GF-D8 (cell line): ENCODE measurements at places on chromosomes 3 and 15.

DNA sequence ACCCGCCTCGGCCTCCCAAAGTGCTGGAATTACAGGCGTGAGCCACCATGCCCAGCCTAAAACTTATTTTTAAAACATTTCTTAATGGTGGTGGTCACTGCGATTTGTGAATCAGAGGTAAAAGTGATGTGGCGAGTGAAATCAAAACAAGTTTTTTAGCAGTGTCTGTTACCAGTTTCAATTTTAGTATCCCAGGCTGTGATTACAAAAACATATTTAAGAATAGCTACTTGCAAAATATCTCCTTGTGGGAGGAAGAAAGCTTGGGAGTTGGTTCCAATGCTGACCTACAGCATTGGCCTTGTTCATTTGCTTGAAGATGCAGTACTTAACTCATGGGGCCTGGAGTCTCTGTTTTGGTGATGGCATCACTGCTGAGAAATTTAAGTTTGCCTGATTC, 4.5 kb downstream of the RAB7A start:
- DNase-seq, result no peak

DNA sequence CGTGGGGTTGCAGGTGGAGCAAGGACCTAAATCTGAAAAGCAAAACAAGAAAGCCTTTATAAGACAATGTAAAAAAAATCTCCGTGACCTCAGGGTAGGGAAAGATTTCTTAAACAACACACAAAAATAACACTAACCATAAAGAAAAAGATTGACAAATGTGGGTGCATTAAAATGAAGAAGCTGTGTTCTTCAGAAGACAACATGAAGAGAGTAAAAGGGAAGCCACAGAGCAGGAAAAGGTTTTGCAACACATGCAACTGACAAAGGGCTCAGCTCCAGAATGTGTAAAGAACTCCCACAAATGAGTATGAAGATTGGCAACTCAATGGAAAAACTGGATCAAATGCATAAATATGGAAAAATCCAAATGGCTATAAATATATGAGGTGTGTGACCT, 74.2 kb downstream of the MAGEF1 start:
- peak; percentile 90 for DNase-seq

DNA sequence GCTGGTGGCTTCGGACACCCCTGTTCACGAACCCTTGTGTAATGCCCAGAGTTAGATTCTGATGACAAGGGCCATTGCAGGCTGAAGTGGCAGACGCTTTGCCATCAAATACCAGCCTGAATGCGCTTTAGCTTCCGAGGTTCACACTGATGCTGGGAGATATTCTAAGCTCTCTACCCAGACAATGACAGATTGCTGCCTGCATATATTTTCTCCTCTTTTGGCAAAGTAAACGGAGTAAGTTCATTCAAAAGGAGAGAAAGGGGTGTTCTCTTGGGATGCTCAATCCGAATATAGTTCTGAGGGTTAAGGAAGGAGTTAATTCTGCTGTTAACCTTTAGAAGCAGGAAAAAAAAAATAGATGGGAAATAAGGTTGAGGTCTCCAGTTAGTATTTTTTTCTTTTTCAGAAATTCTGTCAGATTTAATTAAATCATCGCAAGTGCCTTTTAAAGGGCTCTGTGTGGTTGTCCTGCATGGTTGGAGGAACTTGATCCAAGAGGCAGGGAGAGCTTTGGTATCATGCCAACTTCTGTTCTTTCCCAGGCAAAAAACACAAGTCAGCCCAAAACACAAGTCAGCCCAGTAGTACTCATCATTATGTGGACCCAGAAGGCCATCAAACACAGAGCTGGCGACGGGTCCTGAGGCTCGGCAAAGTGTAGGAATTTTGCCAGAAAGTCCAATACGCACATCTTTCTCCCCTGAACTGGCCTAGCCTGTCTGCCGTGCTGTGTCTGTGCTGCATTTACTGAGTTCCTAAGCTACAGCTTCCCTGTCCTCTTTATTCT, 70.9 kb upstream of the ST8SIA2 start:
- DNase-seq, result no peak

- DNase-seq, result no peak
These were observed 60.6 kb upstream of the RPL35A start for GRCh38 chr3:197889204-197889930.

- DNase-seq, result no peak
These were observed 61.9 kb downstream of the MDFIC2 start for GRCh38 chr3:70250492-70250891.

- DNase-seq, result no peak
These were observed 113.7 kb upstream of the GOLGA8J start for GRCh38 chr15:29968895-29969561.

- DNase-seq, result no peak
These were observed 469.3 kb upstream of the CDIN1 start for GRCh38 chr15:36109943-36110658.

GRCh38 chr3:10901296-10901945, 85.4 kb downstream of the SLC6A11 start:
- DNase-seq, result no peak

- no peak for DNase-seq
These were observed 36.1 kb downstream of the EXD1 start for GRCh38 chr15:41194444-41194843.

GRCh38 chr3:65497846-65498245, 540.9 kb downstream of the MAGI1 start:
- no peak for DNase-seq

DNA sequence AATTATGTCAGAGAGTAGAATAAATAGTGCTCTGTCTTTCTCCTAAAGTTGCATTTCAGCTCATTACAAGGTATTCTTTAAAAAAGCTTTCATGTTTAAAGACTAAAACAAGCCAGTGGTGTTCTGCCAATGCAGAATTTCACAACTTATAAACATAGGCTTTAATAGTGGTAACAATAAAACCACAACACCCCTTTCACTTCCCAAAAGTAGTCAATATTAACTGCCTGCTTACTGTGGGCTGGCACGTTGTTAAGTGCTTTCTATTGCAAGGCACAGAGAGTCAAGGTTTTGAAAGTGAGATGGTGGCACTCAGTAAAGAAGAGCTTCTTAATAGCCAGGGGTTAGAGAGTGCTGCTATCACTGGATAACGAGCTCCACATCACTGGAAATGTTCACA, 8.4 kb upstream of the RTP1 start:
- DNase-seq, result no peak

GRCh38 chr3:32865383-32865782, 47.6 kb downstream of the TRIM71 start:
- DNase-seq, result no peak

DNA sequence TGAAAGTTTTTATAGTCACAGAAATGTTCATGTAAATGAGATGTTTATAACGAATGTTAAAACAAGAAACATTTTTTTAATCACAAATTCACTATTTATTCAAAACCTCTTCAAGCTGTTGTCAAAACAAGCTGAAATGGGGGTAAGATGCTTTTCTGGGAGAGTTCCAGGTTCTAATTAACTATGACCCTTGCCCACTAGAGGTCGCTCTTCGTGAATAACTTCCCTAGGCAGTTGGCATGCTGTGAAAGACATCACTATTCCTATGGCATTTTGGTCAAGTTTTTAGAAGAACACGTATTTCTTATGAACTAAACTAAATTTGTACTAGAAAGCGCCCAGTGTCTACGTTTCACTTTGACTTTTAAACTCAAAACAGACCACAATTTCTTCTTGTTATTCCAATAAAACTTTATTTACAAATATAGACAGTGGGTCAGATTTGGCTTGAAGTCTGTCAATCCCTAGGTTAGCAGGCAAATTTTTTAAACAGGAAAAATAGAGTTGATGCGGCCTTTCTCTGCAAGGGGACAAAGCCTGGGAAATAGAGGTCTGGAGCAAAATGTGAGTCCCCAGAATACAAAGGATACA, 62.8 kb upstream of the CMTM8 start:
- peak; percentile 2 for DNase-seq

DNA sequence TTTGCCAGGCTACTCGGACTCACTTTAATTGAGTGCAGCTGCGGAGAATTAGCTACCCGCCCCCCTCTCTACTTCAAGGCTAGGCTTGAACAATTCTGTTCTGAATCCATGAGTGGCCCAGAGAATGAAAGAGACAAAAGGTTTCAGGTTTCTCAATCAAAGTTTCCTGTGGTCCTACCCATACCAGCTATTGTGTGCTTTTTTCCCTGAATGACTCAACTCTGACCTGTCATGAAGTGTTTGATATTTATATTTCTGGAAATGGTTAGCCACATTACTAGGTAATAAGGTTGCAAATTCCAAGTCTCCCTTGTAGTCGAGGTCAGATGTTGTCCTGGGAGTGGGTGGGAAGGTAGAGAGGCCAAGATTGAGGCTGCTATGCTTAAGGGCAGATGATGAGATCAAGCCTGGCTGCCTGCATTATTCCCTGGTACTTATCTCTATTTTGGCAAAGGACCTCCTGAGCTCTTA, 392.7 kb upstream of the TBL1XR1 start:
- DNase-seq, result no peak

DNA sequence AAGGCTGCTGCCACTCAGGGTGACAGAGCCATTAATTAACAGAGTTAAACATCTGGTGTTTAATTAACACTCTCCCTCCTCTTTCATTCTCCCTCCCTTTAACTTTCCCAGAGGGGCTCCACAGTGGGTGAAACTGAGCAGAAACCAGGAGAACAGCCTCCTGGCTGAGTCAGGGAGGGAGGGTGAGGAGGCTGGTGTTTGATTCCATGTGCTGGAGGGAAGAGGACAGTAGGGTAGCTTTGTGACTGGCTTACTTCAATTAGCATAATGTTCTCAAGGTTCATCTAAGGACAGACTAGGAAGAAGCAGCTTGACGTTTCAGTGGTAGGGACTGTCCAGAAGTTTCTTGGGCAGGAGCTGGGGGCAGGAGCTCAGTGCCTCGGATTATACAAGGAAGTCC, 62.8 kb downstream of the SEMA5B start:
- no peak for DNase-seq

GRCh38 chr15:33535135-33535534, 224.4 kb downstream of the RYR3 start:
- DNase-seq, result no peak

GRCh38 chr15:25689592-25689991, 173.5 kb downstream of the ATP10A start:
- no peak for DNase-seq

GRCh38 chr15:22240403-22240802, 160.1 kb downstream of the OR4M2 start:
- no peak for DNase-seq
